ENCODE measurements at places on chromosomes 3 and 15.

DNA sequence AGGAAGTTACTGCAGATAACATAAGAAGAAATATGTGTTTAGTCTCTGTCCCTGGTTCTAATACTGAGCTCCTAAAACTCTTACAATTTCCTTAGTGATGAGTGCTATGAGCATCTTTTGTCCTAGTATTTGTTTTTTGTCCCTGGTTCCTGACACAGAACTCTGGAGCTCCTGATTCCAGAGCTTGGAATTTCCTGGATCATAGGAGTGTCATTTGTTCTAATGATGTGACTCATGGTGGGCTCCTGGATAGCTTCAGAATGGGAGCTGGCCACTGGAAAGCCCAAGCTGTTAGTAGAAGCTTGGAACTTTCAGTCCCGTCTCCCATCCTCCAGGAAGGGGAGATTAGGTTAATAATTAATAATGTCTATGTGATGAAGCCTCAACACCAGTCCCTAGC, 98.2 kb downstream of the CNTN6 start:
- no peak for DNase-seq

DNA sequence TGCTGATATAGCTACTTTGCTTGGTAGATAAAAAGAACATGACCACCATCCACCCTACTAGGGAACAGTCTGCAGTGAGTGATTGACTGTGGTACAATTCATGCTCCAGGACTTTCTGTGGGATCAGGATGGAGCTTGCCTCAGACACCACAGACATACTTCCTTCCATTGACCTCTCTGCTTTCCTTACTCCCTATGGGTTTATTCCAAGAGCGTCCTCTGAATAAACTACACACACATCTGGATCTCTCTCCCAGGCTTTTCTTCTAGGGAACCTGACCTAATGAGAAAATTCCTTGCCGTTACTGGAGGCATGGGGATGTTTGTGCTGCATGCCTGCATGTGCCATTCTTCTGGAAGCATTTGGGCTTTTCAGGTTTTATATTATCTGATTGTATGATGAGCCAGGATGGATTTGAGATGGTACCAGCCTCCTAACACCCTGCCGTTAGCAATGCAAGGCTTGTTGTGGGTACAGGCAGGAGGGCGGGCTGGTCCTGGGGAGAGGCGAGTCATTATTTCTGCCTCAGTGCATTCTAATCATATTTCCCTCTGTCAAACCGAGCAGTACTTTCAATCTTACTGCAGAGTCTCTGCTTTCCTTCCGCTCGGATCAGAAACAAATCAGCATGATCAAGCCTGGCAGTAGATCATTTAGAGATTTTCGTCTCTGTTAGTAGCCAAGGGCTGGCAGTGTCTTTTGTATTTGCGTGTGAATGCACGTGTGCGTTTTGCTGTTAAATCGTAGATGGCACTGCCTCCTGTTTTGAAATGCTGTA, 279.2 kb downstream of the PDCD6IP start:
- no peak for DNase-seq

- DNase-seq = no peak
Observed at GRCh38 chr3:148839805-148840204, 12.2 kb downstream of the CPB1 start.

DNA sequence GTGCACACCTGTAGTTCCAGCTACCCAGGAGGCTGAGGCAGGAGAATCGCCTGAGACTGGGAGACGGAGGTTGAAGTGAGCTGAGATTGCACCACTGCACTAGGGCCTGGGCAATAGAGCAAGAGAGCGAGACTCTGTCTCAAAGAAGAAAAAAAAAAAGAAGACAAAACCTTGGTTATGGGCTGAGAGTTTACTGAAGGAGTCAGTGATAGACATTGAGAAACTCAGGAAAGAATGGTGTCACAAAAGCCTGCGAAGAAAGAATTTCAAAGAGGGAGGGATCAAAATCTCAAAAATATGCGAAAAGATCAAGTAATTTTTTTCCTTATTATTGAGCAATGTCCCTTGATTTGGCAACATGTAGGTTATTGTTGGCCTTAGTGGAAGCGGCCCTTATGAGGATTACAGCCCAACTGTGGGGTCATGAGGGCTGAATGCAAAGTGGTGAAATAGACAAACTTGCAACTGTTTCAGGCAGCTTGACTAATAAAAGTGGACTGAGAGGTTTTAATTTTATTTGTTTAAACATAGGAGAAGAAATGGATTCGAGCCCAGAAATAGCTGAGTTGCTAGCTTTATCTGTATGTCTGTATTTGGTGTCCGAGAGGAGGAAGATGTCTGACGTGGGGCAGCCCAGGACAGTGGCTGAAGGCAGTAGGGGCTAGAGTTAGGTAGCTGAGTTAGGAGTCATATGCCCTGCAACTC, 18.8 kb upstream of the CELF6 start:
- DNase-seq = no peak

GRCh38 chr15:60592371-60593169, 113.6 kb upstream of the ICE2 start:
- peak; percentile 60 for DNase-seq

DNA sequence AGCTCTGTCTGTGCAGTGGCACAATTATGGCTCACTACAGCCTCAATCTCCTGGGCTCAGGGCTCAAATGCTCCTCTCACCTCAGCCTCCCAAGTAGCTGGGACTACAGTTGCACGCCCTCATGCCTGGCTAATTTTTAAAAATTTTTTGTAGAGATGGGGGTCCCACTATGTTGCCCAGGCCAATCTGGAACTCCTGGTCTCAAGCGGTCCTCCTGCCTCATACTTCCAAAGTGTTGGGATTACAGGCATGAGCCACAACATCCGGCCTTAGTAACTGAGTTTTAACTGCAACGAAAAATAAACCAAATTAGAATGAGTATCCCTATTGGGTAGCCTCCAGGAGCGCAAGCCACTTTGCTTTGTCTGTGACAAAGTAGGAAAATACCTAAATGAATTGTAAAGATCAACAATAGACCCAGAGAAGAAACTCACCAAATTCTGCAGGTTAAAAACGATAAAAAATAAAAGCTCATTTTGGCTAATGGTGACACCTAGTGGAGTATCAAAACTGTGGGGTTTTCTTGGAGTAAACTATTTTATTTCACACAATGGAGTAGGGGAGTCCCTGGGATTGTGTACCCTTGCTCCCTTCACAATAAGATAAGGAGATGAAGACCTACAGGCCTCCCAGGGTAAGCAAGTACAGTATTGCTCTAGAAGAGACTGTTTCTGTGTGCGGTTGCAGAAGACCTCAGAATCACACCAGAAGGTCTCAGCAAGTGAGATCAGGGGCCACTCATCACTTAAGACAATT, 21.0 kb upstream of the CA12 start:
- DNase-seq = no peak

DNA sequence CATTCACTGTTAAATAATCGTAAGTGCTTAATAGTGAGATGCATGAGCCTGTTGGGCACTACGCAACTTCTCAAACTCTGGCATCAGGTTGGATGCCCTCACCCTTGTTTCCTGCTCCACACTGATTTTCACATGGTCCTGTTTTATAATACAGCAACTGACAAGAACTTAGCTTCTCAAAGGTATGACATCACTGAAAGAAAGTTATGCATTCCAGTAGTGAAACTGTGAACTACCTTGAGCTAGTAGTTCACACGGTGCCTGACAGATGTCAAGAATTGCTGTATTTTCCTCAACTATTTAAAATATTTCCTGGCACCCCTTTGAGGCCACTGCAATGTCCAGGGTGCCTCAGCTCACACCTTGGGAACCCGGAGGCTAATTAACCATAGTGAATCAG, 327.5 kb downstream of the RORA start:
- DNase-seq = no peak

GRCh38 chr3:76585794-76586392, 454.0 kb upstream of the ROBO2 start:
- no peak for DNase-seq

DNA sequence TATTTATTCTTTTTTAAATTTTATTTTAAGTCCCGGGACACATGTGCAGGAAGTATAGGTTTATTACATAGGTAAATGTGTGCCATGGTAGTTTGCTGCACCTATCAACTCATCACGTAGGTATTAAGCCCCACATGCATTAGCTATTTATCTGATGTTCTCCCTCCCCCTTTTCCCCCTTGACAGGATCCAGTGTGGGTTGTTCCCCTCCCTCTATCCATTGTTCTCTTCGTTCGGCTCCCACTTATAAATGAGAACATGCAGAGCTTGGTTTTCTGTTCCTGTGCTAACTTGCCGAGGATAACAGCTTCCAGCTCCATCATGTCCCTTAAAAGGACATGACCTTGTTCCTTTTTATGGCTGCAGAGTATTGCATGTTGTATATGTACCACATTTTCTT, 220.3 kb downstream of the OCA2 start:
- DNase-seq = no peak

- no peak for DNase-seq
Observed at GRCh38 chr15:47971637-47972036, 149.2 kb upstream of the SLC24A5 start.

DNA sequence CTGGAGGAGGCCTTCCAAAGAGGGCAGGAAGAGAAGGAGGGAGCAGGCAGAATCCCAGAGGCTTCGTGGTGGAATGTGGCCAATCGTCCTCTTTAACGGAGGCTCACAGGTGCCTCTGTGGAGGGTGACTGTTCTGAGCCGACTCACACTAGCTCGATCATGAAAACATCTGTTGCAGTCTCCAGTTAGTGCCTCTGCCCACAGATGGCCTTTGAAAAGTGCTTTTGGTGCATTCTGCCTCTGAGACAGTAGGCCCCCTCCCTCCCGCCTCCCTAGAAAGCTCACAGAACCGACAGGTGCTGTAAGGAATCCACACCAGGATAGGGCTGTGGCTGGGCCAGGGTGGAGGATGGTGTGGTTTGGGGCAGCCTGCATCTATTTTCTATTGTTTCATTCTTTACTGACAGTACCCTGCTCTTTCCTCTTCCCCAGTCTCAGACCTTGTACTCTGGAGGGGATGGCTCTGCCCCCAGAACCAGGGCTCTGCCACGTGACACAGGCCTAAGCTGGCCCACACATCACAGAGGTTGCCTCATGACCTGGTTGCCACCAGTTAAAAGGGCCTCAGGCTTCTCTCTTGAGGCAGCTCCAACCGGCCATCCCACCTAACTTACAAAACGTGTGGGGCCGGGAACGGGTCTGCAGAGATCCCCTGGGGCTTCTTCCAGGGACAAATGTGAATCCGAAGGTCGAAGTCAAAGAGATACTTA, 27.2 kb upstream of the PIGZ start:
- DNase-seq = no peak

GRCh38 chr15:51732646-51733045, 4.8 kb downstream of the LYSMD2 start:
- no peak for DNase-seq

DNA sequence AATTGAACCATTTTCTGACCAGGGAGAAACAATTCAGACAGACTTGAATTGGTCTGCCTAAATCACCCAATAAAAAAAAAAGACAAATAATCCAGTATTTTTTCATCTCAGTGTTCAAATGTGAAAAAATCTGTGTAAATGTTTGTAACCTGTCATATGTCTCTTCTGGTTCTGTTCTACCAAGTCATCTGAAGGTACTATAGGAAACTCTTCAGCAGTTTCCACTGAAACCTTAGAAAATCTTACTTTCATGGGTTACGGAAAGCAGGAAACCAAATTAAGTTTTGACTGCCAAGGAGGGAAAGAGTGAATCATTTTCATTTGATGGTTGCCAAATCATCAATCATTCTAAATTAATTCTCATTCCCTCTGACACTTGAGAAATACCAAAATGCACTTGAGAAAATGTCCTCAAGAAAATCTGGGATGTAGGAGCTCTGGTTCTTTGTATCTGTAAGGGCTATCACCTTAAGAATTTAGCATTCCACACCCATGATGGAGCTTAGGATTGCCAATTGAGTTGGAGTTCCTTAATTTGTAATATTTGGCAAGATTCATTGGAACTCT, 278.2 kb upstream of the KCNH8 start:
- DNase-seq = no peak

- no peak for DNase-seq
Observed at GRCh38 chr15:40234783-40235182, 4.1 kb upstream of the PAK6 start.

DNA sequence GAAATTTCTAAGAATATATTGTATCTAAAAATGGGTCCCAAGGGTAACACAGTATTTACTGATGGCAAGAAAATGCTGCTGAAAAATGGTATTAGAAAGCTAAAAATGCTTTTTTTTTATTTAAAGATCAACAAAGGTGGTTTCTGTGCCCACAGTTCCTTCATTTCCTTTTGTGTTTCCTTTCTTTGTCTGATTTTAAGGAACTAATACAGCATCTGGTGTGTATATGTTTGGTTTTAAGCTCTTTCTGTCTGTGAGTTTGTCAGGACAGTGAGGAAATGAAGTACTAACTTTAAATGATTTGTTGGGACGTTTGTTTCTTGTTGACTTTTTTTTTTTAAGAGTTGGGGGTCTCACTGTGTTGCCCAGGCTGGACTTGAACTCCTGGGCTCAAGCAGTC, 38.2 kb downstream of the RASA2 start:
- no peak for DNase-seq
